SW 1271 (cell line): ENCODE measurements at places on chromosomes 16 and 17.

DNA sequence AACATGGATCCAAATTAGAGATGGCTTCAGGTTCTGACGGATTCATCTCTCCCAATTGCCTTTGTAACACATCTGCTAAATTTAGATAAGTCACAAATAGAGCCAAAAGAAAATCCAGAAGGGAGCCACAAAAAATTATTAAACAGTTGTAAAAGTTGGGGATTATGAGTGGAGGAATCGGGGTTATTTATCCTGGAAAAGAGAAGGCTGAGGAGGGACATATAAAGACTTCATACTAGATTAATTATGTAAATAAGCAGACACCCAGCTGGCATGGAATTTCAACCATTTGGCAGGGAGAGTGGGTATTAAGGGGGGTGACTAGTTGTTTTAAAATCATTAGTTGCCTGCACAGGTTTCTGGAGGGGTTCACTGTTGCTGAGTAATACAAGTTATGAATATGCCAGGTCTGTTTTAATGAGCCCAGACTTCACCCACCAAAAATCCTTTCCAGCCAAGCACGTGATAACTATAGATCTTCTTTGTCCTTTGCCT lies 89.6 kb downstream of the CDH13 start:
- no peak for DNase-seq

DNA sequence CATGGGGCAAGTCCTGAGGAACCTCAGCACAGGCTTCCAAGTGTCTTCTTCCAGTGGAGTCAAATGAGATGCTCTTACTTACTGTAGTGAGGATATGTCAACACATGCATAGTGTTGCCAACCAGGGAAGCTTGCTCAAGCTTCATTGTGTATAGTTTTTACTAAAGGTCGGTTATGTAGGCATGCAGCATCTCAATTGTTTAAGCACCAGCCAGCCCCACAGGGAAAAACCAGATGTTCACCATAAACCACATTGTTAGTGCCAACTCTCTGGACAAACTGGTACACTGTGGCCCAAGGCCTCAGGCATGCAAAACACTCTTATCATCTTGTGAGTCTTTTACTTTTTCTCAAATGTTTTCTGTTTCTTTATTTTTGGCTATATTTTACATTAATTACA lies 152.1 kb downstream of the PHKB start:
- DNase-seq = no peak

- no peak for DNase-seq
These were observed 668 bp downstream of the ATPAF2 start for GRCh38 chr17:18038149-18038850.

DNA sequence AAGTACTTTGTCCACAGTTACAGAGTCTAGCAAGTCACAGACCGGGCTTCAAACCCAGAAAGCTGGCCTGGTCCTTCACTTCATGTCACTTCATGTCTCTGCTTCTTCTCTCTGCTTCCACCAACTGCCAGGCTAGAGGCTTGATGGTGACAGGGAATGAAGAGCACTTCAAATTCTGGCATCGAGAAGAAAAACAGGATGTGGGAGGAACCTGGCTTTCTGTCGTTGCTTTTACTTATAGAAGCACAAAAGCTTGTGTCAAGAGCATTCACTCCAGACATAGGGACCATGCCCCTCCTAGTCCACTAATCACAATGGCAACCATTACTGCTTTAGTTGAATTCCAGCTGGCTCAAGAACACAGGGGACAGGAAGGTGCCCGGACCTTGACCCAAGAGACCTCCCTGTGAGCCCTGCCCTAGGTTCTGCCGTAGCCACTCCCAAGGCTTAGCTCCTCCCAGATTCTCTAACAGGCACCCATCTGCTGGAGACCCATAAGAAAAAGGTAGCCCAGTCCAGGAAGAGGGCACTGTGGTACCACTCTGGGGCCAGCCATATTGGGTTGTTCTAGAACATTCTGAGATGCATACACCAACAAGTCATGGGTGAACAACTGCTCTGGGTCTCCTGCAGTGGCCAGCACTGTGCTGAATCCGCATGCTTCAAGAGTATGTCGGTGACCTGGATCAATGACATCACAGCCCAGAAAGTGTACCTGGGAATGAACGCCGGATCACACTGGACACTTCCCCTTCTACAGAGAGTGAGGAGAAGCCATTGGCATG lies 181.8 kb downstream of the C16orf95 start:
- no peak for DNase-seq

DNA sequence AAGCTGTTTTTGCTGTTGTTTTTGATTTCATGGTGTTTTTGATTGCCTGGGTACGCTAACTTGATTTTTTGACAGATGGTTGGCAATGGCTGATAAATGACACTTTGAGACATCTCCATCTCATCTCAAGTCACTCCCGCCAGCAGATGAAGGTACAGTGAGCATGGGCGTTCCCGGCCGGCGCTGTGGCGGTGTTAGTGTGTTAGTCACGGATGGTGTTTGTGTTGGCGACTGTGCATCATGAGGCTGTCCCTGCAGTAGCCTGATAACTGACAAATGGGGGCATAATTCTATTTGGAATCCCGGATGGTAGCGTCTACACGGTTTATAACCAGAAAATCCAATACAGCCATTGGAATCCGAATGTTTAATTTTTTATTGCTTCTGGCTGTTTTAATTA lies 81.6 kb upstream of the ZNF750 start:
- DNase-seq = no peak

DNA sequence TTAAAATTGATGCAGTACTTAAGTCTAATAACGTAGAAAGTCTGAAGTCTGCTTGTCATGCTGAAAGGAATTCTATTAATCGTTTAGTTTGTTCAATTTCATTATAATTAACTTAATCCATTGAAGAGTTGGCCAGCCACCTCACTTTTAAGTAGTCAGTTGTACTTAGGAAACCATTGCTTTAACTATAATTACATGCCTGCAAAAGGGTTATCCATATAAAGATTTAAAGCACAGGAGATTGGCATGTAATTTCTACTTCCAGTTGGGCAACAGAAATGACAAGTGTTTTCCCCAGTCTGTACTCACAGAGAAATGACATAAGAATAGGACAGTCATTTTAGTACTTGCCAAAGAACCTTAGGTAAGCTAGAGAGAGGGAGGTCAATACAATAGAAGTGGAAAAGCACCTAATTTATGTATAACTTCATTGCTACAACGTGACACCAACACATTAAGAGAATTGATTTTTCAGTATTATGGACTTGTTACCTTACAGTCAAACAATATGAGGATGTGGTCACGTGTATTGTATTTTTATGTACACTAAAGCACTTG lies 3.7 kb upstream of the USP32 start:
- DNase-seq = no peak

- DNase-seq = no peak
These were observed 21.4 kb downstream of the MMP15 start for GRCh38 chr16:58046936-58047335.
